ENCODE measurements at places on chromosomes 3 and 15.

DNA sequence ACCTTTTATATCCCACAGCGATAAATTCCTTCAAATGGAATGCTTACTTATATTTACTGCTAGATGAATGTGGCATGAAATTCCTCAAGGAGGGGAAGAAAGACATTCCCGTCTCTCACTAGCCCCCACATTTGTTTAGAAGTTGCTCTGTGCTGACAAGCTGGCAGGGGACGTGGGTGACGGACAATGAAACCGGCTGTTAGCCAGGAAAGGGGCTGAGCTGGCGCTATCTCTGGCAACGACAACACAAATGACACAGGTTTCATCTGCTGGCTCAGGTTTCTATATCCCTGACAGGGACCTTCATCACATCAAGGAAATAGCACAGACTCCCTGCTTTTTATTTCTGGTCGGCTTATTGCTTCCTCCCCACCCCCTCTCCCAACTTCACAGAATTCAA lies 15.8 kb downstream of the RUVBL1 start:
- no peak for DNase-seq

DNA sequence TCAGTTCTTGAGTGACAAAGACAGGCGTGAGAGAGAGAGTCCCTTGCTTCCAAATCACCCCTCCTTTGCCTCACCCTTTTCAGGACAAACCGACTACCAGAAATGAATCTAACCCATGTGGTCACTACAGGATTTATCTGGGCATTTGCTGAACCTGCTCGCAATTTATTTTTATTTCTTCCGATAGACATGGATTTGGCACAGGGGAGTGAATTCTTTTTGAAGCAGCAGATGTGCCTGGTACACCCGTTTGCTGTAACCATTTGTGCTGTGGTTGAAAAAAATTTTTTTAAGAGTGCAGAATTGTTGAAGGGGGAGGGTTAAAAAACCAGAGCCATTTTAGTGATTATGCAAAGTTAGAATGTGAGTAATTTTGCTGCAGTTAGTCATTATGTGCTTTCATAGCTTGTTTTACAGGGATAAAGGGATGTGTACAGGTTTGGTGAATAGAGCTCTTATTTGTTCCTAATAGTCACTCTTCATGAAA lies 442.0 kb downstream of the LPP start:
- DNase-seq: no peak

GRCh38 chr3:126026277-126026751 lies 57.3 kb downstream of the ROPN1B start:
- no peak for DNase-seq

- no peak for DNase-seq
Measured at GRCh38 chr3:159764490-159765029, 224.1 kb upstream of the IL12A start.

DNA sequence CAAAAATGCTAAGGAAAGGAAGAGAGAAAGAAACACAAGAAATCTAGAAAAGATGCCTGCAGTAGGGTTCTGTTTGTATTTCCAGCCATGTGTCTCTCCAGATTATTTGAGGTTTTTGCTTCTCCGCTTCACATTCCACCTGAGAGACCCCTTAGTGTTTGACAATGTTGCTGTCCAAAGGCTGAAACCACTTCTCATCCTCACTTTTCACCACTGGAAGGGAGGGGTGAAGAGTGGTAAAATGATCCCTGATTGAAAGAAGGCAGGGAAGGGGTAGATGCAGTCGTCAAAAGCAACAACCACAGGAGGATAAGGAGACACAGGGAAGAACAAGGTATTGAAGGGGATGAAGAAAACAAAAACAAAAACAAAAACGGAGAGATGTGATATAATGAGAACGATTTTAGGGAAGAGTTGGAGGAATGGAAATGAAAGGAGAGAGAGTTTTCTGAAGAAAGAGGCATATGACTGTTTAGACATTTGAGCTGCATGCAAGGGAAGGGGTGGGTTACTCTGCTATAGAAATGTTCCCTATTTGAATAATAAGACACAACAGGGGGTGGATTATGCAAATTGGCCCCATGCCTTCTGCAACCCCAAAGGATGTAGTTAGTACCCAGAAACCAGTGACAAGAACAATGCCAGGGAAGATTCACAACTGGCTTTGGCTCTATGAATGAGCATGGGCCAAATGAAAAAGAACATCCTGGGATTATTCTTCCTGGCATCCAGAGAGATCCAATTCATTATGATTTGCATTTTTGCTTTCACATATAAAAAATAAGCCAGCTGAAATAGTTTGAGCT lies 235.9 kb downstream of the GAP43 start:
- DNase-seq: no peak

DNA sequence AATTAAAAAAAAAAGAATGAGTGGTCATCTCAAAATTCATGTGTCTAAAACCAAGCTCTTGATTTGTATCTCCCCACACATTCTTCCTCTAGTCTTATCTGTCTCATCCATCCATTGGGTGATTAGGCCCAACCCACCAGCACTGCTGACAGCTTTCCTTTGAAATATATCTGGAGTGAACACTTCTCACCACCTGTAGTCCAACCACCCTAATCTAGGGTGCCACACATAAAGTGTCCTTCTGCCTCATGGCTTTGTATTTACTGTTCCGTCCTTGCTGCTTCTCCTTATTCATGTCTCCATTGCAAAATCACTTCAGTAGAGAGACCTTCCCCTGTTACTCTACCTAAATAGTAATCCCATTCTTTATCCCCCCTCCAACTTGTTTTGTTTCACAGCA lies 82.4 kb upstream of the PTX3 start:
- no peak for DNase-seq

DNA sequence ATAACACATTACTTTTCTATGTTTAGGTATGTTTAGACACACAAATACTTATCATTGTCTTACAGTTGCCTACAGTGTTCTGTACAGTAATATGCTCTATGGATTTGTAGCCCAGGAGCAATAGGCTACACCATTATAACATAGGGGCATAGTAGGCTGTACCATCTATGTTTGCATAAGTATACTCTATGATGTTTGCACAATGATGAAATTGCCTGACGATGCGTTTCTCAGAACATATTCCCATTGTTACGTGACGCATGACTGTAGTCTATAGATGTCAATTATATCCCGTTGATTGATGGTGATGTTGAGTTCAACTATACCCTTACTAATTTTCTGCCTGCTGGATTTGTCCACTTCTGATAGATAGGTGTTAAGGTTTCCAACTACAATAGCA lies 139.4 kb upstream of the PFN2 start:
- no peak for DNase-seq

- DNase-seq: no peak
Measured at GRCh38 chr15:25877681-25878080, 14.6 kb upstream of the ATP10A start.

Measured in activated naive CD4-positive, alpha-beta T cell treated with anti-CD3 and anti-CD28 coated beads, Interleukin-2, amount 10 ng/mL, durations not matched to agents 7 days and 5 days (primary cell).